ENCODE measurements at places on chromosomes 11 and 22.

- no peak for DNase-seq
Observed at GRCh38 chr22:17786435-17787161, 12.3 kb upstream of the BID start.

DNA sequence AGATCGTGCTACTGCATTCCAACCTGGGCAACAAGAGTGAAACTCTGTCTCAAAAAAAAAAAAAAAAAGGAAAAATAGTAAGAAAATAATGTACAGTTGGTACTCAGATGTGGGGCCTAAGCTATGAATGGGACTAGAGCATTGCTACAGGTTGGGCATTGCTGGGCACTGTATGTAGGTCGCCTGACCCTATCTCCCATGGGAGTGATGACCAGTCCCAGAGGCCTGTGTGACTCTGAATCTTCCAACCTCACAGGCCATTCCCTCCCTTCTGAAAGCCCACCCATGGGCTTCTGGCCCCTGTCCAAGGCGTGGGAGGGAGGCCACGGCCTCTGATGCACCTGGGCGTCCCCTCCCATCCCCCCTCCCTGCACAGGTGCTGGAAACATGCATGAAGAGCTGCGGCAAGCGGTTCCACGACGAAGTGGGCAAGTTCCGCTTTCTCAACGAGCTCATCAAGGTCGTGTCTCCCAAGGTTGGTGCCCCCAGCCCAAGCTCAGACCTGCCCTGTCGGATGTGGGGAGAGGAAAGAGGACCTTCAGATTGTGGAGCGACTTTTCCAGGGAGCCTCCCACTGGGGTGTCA lies 9.5 kb downstream of the GGA1 start:
- no peak for DNase-seq

DNA sequence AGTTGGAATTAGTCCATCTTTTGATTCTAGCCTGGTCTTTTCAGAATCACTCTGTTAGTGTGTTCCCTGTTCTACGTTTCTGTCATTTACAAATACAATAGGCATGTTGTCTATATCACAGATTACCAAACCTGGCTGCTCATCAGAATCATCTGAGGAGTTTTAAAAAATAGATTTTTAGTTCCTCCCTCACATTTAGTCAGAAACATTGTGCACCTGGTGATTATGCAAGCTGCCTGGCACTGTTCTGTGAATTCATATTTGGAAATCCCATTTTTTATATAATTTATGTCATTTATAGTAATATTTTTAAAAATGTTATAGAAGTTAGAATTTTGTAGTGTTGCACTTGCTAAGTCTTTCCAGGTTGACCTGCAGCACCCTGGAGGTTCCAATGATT lies 107.3 kb downstream of the PDE3B start:
- no peak for DNase-seq

DNA sequence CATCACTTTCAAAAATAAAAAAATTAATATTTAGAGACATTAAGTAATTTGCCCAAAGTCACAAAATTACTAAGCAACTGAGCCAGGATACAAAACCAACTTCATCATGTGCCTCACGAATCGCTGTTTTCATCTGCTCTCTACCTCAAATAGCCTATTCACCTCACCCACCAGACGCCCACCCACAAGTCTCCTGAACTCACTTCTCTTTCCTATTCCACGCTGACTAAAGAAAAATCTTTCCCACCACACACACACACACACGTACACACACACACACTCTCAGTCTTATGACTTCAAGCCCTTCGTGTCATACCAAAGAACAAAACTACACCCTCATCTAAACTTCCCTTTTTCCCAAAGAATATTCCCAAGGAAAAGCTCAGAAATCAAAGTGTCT lies 2.2 kb downstream of the OR8B12 start:
- no peak for DNase-seq

DNA sequence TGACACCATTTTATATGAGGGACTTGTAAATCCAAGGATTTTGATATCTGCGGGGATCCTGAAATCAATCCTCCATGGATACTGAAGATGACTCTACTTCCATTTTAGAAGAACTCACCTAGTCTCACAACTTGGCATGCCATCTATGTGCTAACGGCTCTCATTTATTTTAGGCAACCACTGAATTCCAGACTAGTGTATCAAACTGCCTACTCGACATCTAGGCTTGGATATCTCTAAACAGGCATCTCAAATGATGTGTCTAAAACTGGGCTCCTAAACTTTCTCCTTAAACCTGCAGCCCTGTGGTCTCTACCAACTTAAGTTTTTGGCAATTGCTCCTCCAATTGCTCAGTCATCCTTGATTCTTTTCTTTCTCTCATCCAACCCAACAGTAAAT lies 31.2 kb upstream of the CLNS1A start:
- no peak for DNase-seq

DNA sequence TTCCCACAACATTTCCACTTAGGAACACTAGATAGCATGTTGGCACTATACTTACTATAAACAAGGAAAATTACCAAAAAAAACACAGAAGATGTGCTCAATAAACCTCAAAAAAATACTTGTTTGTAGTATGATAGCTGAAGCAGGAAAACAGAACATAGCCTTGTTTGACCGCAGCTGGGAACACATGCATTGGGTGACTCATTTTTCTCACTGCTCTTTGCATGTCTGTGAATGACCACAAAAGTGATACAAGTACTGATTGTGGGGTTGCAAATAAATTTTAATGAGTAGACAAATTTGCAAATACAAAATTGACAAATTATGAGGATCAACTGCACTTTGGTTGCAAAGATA lies 22.8 kb upstream of the GUCY1A2 start:
- DNase-seq = no peak

DNA sequence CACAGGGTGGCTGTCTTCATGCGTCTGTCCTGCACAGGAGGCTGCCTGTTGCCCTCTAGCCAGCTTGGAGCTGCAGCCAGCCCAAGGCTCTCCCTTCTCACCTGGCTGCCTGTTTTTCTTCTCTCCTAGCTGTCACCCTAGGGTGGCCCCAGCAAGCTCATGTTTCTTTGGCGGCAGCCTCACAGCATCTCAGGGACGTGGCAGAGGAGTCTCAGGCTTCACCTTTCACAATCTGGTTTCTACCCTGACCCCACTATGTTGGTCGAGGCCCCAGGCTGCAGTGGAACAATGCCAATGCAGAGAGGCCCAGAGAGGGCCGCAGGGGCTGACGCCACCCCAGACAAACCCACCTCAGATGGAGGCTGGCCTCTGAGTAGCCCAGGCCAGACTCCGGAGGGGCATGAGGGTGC lies 2.5 kb upstream of the CLDN5 start:
- no peak for DNase-seq

DNA sequence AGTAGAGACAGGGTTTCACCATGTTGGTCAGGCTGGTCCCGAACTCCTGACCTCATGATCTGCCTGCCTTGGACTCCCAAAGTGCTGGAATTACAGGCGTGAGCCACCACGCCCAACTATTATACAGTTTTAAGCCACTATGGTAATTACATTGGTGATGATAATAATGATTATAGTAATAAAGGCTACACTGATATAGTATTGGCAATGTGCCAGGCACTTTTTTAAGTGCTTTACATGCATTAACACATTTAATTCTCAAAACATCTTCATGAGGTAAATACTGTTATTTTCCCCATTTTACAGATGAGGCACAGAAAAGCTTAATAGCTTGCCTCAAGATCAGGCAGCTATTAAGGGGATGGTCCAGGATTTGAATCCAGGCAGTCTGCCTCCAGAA lies 222.5 kb downstream of the SOX6 start:
- DNase-seq = no peak

DNA sequence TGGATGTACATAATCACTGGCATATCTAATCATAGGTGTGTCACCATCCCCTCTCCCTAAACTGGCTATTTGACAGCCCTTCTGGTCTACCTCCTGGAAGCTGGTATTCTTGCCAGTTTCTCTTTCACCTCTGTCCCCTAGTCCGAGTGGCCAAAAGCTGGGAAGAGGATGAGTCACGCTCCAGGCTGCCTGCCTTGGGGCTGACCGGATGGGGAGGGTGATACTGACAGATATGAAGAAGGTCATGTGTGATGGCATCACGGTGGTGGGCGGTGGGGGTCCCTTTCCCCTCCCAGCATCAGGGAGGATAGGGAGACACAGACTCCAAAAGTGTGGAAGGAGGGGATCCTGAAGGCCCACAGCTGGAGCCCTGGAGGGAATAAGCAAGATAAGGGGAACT lies 4.8 kb downstream of the OAF start:
- DNase-seq = no peak

- DNase-seq = no peak
Observed at GRCh38 chr11:11865449-11865848, 23.7 kb downstream of the USP47 start.

GRCh38 chr11:73660497-73661034 lies 14.2 kb downstream of the PLEKHB1 start:
- no peak for DNase-seq

- DNase-seq = no peak
Observed at GRCh38 chr11:126152586-126152985, 58.9 kb downstream of the RPUSD4 start.

GRCh38 chr11:8713760-8714454 lies 31.3 kb downstream of the RPL27A start:
- no peak for DNase-seq

GRCh38 chr22:27046086-27046485 lies 388.7 kb downstream of the MIAT start:
- no peak for DNase-seq

DNA sequence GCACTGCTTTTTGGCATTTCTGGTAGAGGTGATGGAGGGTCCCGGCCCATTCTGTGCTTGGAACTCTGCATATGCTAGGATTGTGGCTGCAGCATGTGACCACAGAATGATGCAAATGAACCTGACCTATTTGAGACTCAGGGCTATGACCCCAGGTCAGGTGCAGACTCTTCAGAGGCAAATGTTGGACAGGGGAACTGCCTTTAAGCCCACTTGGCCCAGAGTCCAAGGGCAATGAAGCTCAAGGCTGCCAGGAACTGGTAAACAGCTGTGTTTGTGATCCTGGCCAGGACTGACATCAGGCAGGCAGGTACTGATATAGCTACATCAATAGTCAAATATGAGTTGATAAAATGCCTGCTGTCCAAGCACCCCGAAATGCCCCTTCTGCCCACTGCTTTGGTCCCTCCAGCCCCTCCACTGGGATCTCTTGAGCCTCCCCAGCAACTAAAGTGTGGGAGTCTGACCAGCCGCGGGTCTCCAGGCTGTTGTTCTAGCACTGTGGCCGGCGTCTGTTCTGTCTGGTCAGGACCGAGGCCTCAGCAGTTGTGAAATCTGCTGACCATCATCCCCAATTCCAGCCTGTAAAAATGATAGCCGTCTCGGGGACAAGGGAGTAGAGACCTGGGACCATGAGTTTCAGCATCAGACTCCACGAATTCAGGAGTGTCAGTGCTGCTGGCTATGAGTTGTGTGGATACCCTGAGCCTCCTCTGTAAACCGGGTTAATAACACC lies 82.4 kb upstream of the EIF3D start:
- DNase-seq = no peak

- DNase-seq = no peak
Observed at GRCh38 chr22:25818541-25818940, 76.6 kb downstream of the MYO18B start.

- no peak for DNase-seq
Observed at GRCh38 chr22:42052765-42053164, 17.8 kb downstream of the NAGA start.

GRCh38 chr11:67271541-67272284 lies 5.4 kb downstream of the GRK2 start:
- peak; percentile 47 for DNase-seq

GRCh38 chr22:22009661-22010060 lies 27.1 kb upstream of the TOP3B start:
- no peak for DNase-seq

- no peak for DNase-seq
Observed at GRCh38 chr11:15558513-15559181, 443.9 kb downstream of the INSC start.

DNA sequence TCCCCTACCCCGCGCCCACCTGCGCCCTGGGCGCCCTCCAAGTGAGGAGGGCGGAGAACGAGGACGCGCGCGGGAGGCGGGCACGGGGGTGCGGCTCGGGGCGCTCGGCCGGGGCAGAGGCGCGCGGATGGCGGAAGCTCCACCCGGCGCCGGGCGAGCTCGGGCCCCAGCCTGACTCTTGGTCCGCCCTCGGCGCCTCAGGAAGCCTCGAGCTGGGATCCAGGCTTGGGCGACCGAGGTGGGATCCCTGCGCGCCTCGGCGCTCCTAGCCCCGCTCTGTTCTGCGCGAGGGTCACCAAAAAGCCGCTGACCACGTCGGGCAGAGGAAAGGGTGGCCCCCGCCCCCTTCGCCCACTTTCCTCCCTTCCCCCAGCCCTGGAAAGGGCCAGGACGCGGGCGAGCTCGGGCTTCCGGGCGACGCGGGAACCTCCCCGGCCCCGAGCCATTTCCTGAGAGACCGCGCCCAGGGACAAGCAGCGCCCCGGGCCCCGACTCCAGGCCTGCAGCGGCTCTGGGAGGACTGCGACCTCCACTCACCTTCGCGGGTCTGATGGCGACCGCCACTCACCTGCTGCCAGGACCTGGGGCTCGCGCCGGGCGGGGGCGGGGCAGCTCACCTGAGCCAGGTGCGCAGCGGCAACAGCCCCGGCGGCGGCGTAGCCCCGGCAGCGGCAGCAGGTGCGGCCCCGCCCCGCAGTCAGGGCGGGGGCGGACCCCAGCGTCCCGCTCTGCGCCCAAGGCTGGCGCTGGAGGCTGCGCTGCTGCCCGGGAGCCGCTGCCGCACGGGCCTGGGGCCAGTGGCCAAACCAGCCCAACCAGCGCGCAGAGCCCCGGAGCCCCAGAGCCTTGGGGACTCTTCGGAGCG lies 2.2 kb upstream of the SIGIRR start:
- DNase-seq = no peak

DNA sequence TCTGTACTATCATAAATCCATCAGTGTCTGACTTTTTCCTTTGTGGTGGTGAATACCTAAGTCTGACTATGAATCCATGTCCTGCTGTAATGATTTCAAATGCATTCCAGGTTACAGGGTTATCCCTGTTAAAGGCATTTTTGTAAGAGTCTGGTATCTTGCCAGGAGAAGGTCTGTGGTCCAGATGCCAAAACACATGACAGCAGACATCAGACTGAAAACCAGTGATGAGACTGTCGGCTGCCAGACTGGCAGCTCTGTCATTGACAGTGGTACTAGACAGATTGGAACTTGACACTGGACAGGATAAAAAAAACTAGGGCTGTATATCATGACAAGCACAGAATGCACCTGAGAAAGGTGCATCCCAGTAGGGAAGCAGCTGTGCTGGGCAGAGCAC lies 301.8 kb upstream of the FAT3 start:
- no peak for DNase-seq

DNA sequence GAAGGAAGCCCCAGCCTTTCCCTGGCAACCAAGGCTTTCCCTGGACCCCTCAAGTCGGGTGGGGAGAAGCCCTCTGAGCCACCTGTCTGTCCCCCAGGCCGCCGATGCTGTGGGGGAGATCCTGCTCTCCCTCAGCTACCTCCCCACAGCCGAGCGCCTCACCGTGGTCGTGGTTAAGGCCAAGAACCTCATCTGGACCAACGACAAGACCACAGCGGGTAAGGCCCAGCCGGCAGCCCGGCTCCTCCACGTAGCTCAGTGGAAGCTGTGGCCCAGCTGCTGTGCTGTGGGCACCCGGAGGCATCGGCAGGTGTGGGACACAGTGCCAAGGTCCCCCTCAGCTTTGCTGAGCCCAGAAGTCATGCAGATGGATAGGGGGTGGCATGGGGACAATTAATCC lies 12.2 kb upstream of the RHOD start:
- no peak for DNase-seq

- DNase-seq = peak; percentile 45
Observed at GRCh38 chr22:50445071-50445879, 29.6 kb downstream of the SBF1 start.

GRCh38 chr22:49136816-49137180 lies 690.9 kb downstream of the BRD1 start:
- DNase-seq = no peak
